ENCODE measurements at places on chromosomes 16 and 17. TPM values are rescaled to one million over a fixed set of nuclear protein-coding genes. Genes with fewer than 3 reads are reported as not detected.

FOXL1 gene
- total RNA-seq: 2.3 TPM

SPATA32 gene
- total RNA-seq: not detected

KIFC3 gene
- total RNA-seq: 12.0 TPM

ZFPM1 gene
- 2.8 TPM for total RNA-seq

HBQ1 gene
- not detected for total RNA-seq

KCNJ18 gene
- not detected for total RNA-seq

HLF gene
- 0.12 TPM for total RNA-seq

MYH13 gene
- total RNA-seq: 0.47 TPM

NF1 gene
- 18.0 TPM for total RNA-seq

TBX6 gene
- not detected for total RNA-seq

TMEM235 gene
- not detected for total RNA-seq

MTSS2 gene
- 37.9 TPM for total RNA-seq

CDH13 gene
- total RNA-seq: 26.6 TPM

PPP4C gene
- 63.2 TPM for total RNA-seq

PPY gene
- not detected for total RNA-seq

PLEKHG4 gene
- total RNA-seq: 8.6 TPM

RMI2 gene
- 2.8 TPM for total RNA-seq

RNF157 gene
- total RNA-seq: 0.12 TPM

CHST5 gene
- not detected for total RNA-seq

TMEM88 gene
- total RNA-seq: 67.0 TPM

COPRS gene
- 78.6 TPM for total RNA-seq

CFAP97D1 gene
- total RNA-seq: not detected

P3H4 gene
- 81.7 TPM for total RNA-seq

EPX gene
- not detected for total RNA-seq

TVP23A gene
- 0.12 TPM for total RNA-seq

CNTNAP1 gene
- 37.9 TPM for total RNA-seq

SHCBP1 gene
- 0.82 TPM for total RNA-seq

RAB11FIP4 gene
- 0.47 TPM for total RNA-seq

ITGB4 gene
- 0.17 TPM for total RNA-seq

TLCD2 gene
- 13.2 TPM for total RNA-seq

CA10 gene
- not detected for total RNA-seq

SGCA gene
- total RNA-seq: 0.26 TPM

TOX3 gene
- total RNA-seq: not detected

KRTAP9-2 gene
- not detected for total RNA-seq

CCDC102A gene
- 39.9 TPM for total RNA-seq

CD19 gene
- 2.1 TPM for total RNA-seq

C17orf67 gene
- total RNA-seq: 1.3 TPM

NPIPB8 gene
- not detected for total RNA-seq

WNT3 gene
- 0.51 TPM for total RNA-seq

ADGRG3 gene
- total RNA-seq: not detected

RASL10B gene
- total RNA-seq: 11.9 TPM

ST6GALNAC2 gene
- total RNA-seq: 2.4 TPM

GNG13 gene
- total RNA-seq: not detected

Measured in pericardium fibroblast (primary cell).